ENCODE measurements at places on chromosomes 7 and 10.

GRCh38 chr10:29948881-29949355 lies 110.5 kb downstream of the JCAD start:
- no peak for DNase-seq

GRCh38 chr7:26291699-26292538 lies at the start of gene SNX10:
TSS of gene SNX10 (plus strand) at chr7:26291862. CDS start at chr7:26346443, 54,581 bp downstream.
- peak; percentile 59 for DNase-seq

- DNase-seq = no peak
Measured at GRCh38 chr7:34718867-34719266, 60.8 kb downstream of the NPSR1 start.

GRCh38 chr7:45055016-45055415 lies 33.8 kb downstream of the NACAD start:
- no peak for DNase-seq

DNA sequence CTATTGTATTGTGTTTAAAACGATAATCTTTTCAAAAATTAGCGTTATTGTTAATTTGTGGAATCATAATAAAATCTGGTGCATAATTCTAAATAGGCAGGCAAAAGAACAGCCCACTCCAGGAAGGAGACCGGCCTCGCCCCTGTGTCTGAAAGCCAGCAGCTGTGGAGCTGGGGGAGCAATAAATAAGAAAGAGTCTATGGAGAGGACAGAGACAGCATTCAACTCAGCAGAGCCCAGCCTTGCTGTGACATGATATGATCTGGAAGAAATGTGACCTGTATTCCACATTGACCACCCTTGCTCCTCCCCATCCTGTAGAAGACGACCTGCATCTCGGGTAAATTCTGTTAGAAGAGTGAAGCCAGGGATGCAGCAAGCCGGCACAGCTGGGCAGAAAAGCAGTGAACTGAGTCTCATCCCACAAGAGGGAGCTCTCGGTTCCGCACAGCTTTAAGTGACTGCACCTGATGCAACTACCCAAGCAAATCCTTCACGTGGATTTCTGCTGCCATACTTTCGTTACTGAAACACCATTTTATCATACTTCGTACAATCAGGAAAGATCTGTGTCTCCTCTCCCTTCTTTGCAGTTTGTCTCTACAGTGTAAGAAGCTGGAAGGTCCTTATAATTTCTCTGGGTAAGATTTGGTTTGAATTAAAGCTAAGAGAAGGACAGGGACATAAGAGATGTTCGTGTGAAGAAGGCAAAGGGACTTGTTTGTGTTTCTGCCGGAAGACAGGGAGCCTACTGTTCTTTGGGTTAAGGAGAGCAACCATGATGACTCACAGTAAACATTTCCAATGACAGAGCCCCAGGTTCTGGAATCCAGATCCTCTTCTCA lies 427.1 kb downstream of the GPAM start:
- DNase-seq = peak; percentile 58

GRCh38 chr7:22477876-22478450 lies 22.0 kb downstream of the STEAP1B start:
- DNase-seq = no peak

GRCh38 chr7:114761973-114762372 lies 159.9 kb upstream of the MDFIC start:
- DNase-seq = no peak

DNA sequence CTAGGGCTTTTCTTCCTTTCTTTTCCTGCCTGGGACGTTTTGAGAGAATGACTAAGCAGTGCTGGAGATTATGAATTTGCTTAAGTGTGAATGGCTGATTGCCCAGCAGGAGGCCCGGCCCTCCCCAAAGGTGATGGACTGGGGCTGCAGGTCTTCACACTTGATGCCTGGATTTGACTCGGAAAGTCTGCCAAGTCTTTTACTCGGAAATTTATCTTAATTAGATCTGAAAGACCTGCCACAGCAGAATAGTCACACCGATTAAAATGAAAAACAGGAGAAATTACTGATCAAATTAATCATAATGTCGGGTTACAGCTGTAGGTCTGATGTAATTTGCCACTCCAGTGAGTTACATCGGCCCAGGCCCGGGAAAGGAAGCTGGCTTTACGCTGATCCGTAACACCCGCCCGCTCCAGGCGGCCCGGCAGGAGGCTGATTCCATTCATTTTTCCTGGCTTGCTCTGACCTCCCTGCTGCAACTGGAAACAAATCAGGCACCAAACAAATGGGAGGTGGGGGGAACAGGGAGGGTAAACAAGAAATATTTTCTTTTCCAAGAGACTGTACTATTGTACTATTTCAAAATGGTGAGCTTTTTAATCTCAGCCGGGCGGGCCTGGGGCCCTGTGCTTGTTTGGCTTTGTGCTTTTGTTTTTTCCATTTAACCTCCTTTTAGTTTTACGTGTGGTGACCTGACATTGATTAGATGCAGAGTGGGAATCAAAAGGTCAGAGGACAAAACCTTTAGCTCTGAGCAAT lies 212.4 kb upstream of the YAE1 start:
- no peak for DNase-seq

- no peak for DNase-seq
Measured at GRCh38 chr7:29812185-29812876, 6.0 kb downstream of the WIPF3 start.

DNA sequence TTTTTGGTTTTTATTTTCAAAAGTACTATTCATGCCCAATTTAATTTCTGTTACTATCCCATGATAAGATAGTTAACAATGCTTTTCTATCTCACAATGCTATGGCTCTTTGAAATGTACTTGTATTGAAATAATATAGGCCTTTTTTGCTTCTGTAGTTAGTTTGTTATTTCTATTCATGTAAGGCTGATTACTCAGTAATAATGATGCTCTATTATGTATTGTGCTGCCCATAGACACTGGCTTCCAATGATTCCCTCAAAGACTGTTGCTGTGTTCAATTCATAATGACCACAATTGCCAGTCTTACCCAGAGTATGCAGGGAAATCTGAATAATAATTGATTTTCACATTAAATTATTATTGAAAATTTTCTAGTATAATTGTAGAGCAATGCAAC lies 155.5 kb upstream of the POT1 start:
- no peak for DNase-seq

- no peak for DNase-seq
Measured at GRCh38 chr7:13990319-13990983, 985 bp upstream of the ETV1 start.

DNA sequence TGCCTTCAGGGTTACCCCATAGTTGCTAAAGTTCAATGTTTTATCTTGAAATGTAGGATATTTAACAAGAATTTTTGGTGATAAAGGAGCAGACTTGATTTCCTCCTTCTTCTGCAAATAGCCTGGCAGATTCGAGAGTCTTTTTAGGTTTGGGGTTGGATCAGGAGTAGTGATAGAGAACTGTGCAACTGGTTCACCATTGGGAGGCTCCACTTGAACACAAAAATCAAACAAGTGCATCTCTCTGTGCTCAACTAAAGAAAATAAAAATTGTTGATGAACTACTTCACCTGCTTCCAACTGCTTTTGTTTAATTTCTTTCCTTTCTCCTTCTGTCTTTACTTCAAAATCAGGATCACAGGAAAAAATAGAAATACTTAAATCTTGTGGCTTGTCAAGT lies 58.5 kb downstream of the MACC1 start:
- DNase-seq = no peak

GRCh38 chr10:121032460-121032859 lies 181.3 kb downstream of the WDR11 start:
- DNase-seq = no peak

DNA sequence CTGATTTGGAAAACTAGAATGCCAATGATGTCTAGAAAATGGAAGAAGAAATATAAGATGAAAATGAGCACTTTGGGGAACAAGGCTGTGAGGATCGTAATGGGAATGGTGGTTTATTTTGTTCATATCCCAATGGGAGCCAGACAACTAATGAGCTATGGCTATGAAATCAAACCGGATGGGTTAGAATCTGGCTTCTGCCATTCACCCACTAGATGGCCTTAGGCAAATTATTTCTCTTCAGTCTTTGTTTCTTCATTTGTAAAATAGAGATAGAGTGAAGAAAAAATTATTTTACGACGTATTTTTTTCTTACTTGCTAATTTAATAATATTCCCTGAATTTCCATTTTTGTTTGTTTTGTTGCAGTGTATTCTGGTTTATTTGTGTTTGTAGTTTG lies 572.1 kb upstream of the IGFBP3 start:
- DNase-seq = no peak

- DNase-seq = no peak
Measured at GRCh38 chr7:110420788-110421187, 670.1 kb upstream of the LRRN3 start.

DNA sequence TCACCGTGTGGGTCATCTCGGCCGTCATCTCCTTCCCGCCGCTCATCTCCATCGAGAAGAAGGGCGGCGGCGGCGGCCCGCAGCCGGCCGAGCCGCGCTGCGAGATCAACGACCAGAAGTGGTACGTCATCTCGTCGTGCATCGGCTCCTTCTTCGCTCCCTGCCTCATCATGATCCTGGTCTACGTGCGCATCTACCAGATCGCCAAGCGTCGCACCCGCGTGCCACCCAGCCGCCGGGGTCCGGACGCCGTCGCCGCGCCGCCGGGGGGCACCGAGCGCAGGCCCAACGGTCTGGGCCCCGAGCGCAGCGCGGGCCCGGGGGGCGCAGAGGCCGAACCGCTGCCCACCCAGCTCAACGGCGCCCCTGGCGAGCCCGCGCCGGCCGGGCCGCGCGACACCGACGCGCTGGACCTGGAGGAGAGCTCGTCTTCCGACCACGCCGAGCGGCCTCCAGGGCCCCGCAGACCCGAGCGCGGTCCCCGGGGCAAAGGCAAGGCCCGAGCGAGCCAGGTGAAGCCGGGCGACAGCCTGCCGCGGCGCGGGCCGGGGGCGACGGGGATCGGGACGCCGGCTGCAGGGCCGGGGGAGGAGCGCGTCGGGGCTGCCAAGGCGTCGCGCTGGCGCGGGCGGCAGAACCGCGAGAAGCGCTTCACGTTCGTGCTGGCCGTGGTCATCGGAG lies 1.8 kb downstream of the ADRA2A start:
- DNase-seq = no peak

GRCh38 chr7:135960709-135961451 lies 16.3 kb downstream of the MTPN start:
- DNase-seq = no peak

DNA sequence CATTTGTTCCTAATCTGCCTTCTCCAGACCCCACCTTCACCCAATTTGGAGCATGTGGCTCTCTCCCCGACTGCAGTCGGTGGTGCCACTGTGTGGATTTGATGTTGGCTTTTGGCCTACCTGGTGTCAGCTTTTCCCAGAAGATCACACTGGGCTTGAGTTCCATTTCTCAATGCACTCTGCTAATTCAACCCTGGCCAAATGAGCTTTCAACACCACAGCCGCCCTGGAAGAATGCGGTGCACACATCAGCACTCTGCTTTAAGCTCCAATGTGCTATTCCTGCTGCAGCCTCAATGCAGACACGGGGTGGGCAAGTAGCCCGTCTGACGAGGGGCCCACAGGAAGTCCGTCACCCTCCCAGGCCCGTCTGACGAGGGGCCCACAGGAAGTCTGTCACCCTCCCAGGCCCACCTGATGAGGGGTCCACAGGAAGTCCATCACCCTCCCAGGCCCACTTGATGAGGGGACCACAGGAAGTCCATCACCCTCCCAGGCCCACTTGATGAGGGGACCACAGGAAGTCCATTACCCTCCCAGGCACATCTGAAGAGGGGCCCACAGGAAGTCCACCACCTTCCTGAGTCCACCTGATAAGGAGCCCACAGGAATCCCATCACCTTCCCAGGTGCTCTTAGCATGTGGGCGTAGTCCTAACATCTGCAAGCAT lies 64.4 kb downstream of the ASB13 start:
- peak; percentile 22 for DNase-seq

DNA sequence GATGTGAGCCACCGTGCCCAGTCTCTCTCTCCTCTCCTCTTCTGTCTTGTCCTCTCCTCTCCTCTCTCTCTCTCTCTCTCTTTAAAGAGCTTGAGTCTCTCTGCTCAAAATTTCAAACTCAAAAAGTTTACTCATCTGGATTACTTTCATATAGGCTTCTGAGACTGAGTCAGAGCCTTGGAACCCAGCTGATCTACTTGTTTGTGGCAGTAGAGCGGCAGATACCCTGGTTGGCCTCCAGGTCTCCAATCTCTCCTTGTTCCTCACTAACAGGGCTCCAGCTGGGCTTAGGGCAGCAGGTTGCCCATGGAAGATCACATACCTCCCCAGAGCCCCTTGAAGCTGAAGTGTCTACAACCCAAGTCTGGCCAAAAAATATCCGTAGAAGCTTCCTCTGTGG lies 51.0 kb downstream of the HHEX start:
- DNase-seq = no peak

DNA sequence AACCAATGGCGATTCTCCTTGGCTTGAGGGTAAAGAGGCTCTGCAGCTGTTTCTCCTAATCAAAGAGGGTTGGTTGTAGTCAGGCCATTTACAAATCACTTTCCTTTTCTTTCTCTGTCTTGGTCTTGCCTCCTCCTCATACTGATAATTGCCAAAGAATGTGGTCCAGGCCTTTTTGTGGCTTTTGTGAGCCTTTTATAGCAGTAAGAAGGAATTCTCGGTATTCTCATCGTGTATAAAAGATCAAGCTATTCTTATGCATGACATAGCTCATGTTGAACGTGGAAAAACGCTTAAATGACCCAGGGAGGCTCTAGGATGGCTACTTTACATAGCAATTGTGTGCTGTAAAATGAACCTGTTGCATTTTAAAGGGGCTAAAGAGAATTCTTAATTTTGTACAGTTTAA lies 62.6 kb downstream of the RBM20 start:
- no peak for DNase-seq

DNA sequence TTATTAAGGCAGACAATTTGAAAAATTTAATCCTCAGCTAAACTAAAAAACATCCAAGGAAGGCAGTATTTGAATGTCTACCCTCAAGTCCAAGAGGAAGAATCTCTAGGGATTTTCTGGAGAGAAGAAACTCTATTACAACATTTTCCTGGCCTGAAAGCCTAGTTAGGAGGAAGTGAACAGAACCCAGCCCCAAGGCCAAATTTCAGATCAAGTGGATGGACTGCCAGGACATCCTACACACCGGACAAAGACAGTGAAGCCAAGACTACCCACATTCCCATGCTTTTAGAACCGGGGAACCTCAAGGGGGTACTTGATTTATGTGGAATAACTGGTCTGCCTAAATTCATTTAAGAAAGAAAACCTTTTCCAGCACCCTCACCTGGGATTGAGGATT lies 108.9 kb upstream of the MEOX2 start:
- DNase-seq = no peak

GRCh38 chr10:44193166-44193565 lies 191.7 kb downstream of the CXCL12 start:
- DNase-seq = no peak
